Motor neuron (in vitro differentiated cells): ENCODE measurements at places on chromosomes 4 and X.

- ATAC-seq = no peak
Measured at GRCh38 chr4:178056996-178057395, 614.8 kb upstream of the AGA start.

DNA sequence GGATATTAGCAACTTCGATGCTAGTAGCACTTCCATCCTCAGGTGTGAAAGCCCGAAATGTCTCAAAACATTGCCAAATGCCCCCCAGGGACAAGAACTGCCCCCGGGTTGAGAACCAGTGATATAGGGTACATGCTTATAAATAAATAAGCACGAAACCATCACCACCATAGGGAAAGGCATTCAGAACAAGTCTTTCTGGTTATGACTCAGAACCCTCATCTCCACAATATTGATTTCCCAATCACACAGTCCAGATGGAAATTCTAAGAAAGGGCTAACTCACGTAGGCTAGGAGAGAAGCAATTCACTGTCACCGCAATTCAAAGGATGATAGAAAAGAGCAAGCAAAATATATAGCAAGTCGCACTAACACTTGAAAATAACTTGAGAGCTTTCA lies 84.8 kb downstream of the ANOS1 start:
- ATAC-seq = no peak

- no peak for ATAC-seq
Measured at GRCh38 chrX:13898083-13898482, 81.2 kb upstream of the GPM6B start.

DNA sequence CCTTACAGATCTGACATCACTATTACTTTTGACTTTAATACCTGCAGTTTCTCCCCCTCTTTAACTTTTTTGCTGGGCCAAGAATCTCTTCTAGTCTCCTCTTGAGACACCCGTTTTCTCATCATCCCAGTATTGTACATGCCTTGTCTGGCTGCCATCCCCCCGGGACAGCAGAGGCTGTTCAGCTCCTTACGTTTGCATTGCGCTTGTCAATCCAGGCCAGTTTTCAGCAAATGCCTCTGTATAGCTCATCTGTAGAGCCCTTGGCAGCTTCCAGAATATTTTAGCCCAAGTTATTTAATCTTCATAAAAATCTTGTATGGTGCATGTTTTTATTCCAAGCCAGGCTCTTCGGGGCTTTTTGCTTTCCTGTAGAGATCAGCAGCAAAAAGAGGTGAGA lies 22.3 kb upstream of the HOPX start:
- no peak for ATAC-seq

- ATAC-seq = no peak
Measured at GRCh38 chr4:26792639-26793038, 68.0 kb upstream of the STIM2 start.

DNA sequence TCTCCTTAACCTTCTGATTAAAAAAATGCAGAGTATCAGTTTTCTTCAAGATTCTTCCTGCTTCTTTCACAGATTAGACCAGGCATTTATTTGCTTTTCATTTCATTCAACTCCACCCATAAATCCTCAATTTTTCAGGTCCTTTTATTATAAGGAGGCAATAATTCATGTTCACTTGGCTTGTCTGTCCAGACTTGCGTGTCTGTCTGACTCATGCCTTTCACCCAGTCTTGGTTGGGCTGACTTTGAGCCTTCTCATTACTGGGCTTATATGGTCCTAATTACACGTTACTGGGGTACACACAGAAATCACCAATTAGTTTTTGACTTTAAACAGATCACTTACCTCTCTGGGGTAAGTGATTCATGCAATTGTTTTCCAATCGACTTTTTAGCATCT lies 48.8 kb upstream of the GALNT7 start:
- peak; percentile 51 for ATAC-seq

DNA sequence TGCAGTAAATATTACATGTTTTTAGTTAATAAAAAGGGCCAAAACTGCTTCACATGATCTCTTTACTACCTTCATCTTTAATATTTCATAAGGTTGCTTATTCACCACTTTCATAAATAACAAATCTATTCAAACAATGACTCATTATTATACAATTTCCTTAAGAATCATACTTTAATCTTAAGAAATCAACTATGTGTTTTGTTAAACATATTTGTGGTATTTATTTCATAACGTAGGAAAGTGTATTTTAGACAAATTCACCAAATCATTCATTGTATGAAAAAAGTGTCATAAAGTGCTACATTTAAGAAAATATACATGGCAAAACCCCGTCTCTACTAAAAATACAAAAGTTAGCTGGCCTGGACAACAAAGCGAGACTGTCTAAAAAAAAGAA lies 150.5 kb upstream of the RXFP1 start:
- ATAC-seq = no peak

DNA sequence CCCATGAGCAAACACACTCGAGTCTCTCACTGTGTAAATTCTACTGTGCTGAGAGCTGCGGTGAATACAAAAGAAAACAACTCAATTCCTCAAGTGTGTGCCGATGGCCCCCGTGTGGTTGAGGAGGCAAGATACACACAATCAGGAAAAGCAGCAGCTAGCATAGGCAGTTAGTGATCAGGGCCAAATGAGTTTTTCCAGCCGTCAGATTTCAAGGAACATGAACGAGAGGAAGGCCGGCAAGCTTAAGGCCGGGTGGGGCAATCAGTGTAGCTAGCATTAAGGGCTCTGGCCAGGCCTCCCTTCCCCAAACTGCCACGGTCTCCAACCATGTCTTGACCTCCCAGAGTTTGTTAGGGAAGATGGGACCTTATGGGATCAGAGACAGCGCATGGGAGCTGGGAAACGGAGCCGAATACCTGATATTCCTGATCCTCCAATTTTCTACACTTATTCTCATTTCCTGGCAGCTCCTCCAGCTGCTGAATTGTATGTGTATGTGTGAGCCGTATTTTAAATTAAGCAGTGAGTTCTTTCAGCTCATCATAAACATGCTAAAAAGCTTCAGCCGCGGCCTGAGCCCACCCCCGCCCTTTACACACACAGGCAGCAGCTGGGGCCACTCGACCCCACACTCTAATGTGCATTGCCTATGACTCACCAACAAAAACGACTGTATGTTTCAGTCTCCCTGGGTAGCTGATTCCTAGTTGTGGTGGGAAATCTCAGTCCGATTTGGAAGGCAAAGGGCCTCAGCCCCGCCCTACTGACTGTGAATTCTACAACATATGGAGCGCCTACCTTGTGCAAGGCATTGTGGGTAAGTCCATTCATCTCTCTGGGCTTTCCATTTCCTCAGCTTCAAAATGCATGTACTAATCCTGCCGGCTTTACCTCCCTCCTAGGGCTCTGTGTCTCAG lies 59.9 kb downstream of the RTL9 start:
- peak; percentile 74 for ATAC-seq
